ENCODE measurements at places on chromosomes 2 and 18.

DNA sequence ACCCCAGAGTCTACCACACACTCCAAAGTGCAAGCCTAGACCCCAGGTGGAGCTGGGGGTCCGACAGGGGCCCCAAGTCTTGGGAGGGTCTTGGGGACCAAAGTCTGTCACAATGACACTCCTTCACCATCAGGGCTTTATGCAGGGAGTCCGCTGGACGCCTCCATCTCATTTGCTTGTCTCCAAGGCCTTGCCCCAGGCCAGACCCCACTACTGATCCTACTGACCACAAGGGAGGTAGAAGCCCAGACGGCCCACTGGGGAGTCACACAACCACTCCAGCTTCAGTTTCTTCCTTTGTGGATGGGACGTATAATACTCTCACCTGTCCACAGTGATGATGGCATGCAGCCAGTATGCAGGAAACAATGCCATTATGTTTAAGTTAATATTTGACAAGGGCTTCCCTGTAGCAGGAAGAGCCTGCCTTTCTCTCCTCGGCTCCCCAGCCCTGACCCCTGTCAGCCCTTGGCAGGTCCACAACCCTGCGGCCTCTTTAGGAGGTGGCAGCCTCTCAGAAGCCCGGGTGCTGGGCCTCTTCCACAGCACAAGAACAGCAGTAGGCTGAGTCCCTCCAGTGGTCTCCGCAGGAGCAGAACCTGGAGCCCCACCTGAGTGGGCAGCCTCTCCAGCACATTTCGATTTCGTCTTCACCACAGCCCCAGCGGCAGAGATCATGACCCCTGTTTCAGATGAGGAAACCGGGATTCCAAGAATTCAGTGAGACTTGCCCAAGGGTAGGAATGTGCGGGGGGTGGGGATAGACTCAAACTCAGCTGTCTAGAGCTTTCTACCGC is 6.5 kb downstream of the BIN1 start:
- DNase-seq = no peak

- DNase-seq = no peak
These were observed 13.5 kb downstream of the RHBDD1 start for GRCh38 chr2:226849349-226849748.

- DNase-seq = no peak
These were observed 682.4 kb downstream of the RNF144A start for GRCh38 chr2:7599462-7600258.

GRCh38 chr2:200081811-200082210 is 126.4 kb downstream of the MAIP1 start:
- no peak for DNase-seq

- no peak for DNase-seq
These were observed 284.8 kb upstream of the CYRIA start for GRCh38 chr2:16950436-16950835.

GRCh38 chr2:5330961-5331360 is 361.2 kb upstream of the SOX11 start:
- no peak for DNase-seq

- DNase-seq = peak; percentile 16
These were observed 44.6 kb downstream of the FAM124B start for GRCh38 chr2:224357098-224357901.

GRCh38 chr2:675982-676646 is 1.1 kb downstream of the TMEM18 start:
- DNase-seq = peak; percentile 11

GRCh38 chr2:159243529-159243928 is 43.0 kb downstream of the WDSUB1 start:
- no peak for DNase-seq

- DNase-seq = no peak
These were observed 31.5 kb upstream of the NCKAP5 start for GRCh38 chr2:133599811-133600210.

DNA sequence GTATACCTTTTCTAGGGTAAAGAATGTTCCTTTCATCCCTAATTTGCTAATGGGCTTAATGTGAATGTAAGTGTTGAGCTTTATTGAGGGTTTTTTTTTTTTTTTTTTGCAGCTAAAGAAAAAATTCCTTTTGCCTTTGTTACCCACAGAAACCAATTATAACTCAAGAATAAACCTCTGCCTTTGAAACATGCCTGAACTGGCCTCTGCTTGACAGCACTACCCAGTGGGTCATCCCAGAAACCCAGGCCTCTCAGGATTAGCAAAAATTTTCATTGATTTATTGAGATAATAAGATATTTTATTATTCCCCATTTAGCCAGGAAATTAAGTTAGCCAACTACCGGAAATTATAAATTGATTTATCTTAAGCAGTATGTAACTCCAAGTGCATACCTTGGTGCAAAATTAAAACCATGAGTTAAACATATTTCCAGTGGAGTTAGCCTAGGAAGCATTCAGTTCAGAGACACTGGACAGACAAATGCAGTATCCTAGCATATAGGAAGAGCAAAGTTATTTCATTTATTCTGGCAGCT is 67.0 kb upstream of the RASGRP3 start:
- no peak for DNase-seq

DNA sequence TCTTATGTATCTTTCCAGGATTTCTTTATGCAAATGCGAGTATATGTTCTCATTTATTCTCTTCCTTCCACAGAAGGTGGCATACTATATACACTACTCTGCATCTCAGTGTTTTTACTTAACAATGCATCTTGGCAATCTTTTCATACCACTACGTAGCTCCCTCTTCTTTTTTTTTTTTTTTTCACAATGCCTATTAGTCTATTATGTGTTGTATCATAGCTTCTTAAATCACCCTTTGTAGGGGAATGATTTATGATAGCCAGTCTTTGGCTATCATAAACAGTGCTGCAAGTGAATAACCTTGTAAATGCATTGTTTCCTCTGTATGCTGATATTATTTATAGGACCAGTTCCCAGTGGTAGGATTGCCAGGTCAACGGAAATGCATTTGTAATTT is 204.2 kb downstream of the BABAM2 start:
- no peak for DNase-seq

DNA sequence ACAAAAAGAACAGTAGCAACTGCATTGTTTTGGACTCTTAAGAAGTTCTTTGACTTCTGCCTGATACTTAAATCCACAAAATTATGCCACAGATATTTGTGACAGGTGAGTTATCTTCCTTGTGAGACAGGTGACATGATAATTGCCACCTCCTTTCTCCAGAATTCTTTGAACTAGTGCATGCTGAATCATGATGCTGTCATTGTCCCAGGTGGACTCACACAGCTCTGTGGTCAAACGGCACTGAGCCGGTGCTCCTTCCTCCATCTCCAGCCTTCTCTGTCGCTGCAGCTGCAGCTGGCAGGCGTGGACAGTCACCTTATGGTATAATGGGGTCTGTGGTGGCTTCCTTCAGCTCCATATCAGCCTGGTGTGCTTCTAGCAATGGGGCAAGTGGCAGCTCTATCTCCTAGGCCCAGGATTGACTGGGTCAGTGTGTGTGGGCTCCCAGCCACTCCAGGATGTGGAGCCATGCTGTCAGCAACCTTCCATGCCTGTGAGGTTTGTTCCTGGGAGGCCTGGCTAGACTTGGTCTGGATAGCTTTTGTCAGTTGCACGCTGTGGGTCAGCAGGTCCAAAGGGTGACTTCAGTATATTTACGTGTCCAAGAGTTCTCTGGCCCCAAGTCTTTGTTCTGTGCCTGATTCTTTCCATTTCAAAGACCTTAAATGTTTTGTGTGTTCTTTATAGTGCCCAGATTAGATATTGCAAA is 15.7 kb downstream of the ARMC9 start:
- no peak for DNase-seq

DNA sequence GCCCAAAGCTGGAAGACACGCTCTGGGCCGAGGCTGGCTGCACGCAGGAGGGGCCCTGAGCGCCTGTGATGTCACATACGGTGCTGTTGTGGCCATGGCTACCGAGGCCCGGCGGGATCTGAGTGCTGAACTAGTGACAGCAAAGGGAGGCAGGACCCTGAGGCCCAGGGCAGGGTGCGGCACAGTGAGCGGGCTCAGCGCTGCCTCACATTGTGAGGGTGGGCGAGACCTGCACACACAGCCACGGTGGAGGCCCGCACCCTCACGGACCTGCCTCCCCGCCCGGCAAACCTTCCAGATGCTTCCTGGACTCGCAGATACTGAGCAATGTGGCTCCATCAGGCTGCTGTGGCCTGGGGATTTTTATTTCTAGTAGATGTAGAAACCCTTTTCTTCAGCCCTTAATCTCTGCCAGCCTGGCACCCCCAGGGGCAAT is 133.8 kb upstream of the CTDP1 start:
- no peak for DNase-seq

DNA sequence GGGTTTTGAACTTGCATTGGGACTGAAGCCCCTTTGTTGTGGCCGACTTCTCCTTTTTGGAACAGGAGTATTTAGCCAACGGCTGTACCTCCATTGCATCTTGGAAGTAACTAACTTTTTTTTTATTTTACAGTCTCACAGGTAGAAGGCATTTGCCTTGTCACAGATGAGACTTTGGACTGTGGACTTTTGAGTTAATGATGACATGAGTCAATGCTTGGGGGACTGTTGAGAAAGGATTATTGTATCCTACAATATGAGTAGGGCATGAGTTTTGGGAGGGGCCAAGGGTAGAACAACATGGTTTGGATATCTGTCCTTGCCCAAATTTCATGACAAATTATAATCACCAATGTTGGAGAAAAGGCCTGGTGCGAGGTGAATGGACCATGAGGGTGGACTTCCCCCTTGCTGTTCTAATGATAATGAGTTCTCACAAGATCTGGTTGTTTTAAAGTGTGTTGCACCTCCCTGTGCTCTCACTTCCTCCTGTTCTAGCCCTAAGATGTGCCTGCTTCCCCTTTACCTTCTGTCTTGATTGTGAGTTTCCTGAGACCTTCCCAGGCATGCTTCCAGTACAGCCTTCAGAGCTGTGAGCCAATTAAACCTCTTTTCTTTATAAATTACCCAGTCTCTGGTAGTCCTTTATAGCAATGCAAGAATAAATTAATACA is 1269.4 kb upstream of the CHAC2 start:
- DNase-seq = no peak

GRCh38 chr2:167575276-167575675 is 672.1 kb downstream of the STK39 start:
- no peak for DNase-seq

- no peak for DNase-seq
These were observed 71.4 kb downstream of the TRIB2 start for GRCh38 chr2:12787891-12788801.

DNA sequence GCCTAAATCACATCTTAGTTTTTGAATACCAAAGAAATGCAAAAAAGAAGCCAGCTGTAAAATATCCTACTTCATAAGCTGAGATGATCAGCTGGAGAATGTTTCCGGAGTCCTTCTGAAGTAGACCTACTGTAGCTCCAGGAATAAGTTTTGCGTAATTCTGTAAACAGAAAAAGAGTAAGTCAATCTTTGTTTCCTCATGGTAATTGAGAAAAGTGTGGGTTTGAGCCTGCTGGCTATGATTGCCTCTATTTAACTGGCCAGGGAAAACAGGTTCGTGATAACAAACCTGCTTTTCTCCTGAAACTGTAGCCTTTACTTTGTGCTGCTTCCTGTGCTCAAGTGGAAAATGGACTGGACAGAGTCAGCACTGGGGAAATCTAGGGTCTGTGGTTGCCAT is 58.2 kb downstream of the ITGB6 start:
- DNase-seq = no peak

DNA sequence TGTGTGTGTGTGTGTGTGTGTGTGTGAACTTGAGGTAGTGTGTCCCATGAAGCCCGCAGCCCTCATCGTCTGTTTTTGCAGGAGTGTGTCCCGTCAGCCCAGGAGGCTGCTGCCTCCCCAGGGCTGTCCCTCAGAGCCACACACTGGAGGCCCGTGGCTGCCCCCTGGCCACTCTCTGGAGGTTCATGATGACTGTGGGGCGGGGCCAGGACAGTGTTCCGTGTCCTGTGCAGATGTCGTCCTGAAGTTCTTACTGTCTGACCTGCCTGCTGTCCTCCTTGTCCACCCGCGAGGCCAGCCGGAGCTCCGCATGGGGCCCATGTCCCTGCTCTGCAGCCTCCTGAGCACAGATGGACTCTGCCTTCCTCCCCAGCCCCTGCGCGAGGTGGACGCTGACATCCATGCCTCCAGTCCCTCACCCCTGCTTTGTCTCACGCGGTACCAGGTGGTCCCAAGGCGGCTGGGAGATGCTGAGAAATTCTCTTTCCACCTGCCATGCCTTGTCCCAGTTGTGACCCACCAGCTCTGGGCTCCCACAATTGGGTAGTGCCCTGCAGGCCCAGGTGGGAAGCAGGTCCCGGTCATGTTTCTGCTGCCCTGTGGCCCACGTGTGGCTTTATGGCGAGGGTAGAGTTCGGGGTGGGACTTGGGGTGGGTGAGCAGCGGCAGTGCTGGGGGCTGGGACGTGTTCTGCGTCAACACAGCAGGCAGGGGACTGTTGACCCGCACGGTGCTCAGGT is 92.8 kb downstream of the NFATC1 start:
- DNase-seq = no peak

DNA sequence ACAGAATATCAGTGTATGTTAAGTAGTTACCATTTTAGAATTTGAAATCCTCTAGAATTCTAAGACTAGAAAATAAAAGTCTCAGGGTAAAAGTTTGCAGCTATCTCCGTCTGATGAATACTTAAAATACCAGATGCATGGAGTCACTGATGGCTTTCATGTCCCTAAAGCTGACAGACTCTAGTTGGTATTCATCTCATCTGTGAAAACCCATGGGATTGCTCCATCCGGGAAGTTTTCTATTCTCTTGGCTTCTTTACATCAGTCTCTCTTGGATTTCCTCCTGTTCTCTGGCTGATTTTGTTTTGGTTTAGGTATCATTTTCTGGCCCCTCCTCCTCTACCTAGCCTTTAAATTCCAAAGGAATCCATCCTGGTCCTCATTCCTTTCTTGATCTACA is 465.6 kb upstream of the POU3F3 start:
- no peak for DNase-seq

DNA sequence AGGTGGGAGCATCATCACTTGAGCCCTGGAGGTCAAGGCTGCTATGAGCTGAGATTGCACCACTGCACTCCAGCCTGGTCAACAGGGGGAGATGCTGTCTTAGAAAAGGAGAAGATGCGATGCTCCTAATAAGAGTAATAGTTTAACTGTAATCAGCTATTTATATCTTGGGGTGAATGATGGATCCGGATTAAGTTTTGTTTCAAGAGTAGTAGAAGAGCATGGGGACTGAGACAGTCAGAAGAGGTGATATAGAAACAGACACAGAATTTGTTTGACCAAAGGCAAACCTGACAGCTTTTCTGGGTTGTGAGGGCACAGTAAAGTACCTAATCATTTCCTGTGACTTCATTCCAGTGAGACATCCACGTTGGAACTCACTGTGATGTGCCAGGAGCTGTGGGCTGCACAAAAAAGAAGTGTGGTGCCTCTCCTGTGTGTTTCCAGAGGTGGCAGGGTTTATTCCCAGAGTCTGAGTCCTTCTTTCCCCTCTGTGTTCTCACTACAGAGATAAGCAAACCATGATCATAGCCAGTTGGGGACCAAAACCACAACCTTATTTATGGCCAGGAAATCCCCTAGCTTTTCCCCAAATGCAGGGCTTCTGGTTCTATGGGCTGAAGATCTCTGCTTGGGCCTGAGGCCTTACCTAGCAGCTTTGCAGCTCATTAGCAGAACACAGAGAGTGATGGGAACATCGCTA is 113.7 kb downstream of the XRCC5 start:
- no peak for DNase-seq

DNA sequence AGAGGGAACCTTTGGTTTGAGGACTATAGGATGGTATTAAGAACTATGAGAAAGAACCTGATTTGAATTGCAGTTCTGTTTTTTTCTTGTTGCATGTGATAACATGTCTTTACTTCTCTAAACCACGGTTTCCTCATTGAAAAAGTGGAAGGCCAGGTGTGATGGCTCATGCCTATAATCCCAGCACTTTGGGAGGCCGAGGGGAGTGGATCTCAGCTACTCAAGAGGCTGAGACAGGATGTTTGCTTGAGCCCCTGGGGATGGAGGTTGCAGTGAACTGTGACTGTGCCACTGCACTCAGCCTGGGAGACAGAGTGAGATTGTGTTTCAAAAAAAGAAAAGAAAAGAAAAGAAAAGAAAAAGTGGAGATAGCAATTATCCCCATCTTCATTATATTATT is 32.3 kb downstream of the SCN9A start:
- DNase-seq = no peak

All from stimulated activated CD4-positive, alpha-beta T cell treated with anti-CD3 and anti-CD28 coated beads, TNF-alpha, amount 100 ng/mL, for 1 hour (primary cell).